Stimulated activated CD8-positive, alpha-beta memory T cell treated with anti-CD3 and anti-CD28 coated beads, Interleukin-4, amount 100 ng/mL, for 24 hours (primary cell): ENCODE measurements at places on chromosomes 7 and 10.

DNA sequence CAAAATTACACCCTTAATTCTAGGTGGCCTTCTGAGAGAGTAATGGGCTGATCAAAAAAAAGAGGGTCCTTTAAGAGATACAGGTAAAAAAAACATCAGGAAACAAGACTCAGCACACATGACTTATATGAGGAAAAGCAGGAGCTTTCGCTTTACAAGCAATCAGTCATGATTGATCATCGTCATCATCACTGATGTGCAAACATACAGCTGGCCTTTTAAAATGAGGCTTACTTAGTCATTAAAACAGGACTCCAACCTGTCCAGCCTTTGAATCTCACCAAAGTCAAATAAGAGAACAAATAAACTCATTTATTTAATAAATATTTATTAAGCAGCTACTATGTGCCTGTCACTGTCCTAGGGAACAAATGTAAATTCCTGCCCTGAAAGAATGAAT lies 255.3 kb downstream of the SKAP2 start:
- no peak for DNase-seq

DNA sequence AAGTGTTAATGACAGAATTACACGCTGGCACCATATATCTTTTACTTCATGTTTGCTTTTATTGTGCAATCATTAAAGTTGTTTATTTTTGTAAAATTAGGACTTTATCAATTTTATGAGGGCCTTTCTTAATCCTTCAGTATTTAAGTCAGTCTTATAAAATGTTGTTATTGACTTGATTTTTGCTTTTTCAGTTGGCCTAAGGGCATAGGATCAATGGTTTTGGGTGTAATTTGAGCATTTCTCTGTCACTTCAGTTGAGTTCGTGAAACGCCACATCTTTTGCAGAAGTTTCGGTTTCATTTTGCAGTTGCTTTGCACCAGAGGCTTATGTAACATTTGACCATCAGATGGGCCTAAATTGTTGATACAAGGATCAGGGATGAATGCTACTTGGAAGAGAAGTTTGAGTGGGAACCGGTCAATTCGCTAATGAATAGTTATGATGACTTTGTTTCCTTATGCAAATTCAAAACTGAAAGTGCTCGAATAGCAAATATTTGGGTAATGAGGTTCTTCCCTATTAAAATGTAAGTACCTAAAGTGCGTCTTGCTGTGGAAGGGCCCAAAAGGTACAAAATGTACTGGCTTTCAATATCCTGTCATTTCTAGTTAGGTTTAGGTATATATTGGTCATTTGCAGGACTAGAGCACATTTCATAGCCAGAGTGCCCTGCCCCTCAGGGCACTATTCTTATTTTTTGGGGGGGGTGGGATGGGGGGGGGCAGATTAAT lies 340.9 kb downstream of the LRMDA start:
- no peak for DNase-seq

DNA sequence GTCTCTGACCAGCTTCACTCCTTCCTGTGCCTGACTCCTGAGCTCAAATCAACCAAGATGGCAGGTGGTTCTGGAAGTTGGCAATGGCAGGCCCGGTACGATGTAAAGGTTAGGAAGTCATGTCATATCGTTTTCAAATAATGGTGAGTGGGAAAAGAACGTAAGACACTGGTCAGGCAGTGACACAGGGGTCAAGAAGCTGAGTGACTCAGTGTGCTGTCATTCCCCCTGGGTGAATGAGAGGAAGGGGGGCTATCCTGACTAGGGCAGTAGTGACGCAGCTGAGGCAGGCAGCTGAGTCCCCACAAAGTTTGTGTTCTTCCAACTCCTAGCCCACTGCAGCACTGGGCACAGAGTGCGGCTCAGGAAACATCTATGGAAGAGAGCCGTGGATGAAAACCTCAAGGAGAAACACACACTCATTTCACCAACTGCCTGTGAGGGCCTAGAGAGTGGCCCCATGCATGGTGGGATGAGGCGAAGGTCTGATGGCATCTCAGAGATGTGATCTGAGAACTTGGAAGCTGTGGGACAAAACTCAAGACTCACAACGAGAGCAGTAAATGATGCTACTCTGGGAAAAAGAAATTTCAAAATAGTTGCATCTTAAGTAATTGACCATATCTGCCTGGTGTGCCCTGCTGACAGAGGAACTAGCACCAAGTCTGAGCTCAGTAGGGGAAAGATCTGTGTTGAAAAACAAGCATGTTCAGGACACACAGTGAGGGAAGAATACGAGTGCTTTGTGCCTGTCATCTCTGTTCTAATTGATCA lies 23.2 kb downstream of the CREB3L2 start:
- no peak for DNase-seq

DNA sequence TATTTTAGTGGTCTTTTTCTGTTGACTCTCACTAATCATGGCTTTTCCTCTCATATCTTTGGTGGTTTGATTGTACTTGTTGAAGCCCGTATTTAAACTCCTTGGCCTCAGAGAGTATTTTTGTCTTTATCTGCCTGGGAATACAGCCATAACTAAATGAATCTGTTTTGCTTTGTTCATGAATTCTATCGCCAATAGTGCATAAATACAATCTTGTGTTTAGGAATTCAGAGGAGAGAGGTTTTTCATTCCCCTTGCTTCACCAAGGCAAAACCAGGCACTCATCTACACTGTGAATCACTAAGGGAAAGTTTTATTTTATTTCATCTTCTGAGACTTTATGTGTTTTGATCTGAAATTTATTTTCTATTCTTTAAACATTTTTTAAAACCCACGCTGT lies 152.7 kb downstream of the BICC1 start:
- no peak for DNase-seq
